GM12878 (cell line): ENCODE measurements at places on chromosomes 5 and 9. TPM values are rescaled to one million over a fixed set of nuclear protein-coding genes. Genes with fewer than 3 reads are reported as not detected.

DNA sequence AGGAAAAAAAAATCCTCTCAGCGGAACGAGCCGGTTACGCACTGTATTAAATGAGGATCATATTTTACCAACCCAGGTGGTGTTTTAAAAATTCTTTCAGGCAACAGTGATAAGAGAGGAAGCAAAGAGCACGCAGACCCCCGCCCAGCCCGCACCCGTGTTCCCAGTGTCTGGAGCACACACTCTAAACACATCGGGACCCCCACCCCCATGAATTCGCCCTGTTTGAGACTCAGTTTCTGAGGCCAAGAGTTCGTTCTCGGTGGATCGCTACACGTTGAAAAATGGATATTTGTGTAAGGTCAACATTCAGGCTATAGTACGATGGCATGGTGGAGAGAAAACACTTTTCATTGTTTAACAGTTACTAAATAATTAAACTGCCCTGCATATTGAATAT is 196.3 kb downstream of the MEF2C start:
- DNase-seq, result no peak

DNA sequence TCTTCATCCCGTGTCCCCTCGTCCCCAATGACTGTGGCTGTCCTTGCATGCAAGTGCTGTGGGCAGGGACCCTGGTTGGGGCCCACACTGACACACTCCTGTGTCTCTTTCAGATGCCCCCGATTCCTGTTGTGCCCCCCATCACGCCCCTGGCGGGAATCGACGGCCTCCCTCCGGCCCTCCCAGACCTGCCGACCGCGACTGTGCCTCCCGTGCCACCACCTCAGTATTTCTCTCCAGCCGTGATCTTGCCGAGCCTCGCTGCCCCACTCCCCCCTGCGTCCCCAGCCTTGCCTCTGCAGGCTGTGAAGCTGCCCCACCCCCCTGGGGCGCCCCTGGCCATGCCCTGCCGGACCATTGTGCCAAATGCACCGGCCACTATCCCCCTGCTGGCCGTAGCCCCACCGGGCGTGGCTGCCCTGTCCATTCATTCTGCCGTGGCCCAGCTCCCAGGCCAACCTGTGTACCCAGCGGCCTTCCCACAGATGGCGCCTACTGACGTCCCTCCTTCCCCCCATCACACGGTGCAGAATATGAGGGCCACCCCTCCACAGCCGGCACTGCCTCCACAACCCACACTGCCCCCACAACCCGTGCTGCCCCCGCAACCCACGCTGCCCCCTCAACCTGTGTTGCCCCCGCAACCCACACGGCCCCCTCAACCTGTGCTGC is 75.0 kb downstream of the WNK2 start:
- DNase-seq, result no peak

DNA sequence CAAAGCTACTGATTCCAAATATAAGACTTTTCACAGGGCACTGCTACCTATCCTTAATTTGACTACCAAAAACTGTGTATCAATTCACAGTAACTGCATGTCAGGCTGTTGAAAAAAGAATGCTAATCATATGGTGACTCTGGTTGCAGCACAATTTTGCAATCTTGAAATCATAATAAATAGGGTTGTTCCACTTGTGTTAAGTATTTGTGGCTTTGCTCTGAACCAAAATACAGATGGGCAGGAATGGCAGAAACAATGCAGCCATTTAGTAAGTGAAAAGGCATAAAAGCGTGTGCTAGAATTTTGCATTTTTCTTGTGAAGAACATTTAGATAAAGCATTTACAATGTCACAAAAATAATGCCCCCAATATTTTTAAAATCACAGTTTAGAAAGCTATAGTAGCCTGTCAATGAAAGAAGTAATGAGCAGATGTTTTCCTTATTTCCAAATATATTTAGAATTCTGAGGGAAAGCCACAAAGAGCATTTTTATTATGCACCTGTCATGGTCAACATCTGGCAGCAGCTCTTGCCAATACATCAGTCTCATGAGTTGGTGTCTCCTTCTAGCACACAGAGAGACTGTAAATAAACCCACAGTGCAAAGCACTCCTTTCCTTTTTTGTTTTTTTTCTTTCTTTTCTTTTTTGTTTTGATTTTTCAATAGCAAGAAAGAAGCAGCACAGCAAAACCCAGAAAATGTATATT is 54.8 kb upstream of the PAM start:
- no peak for DNase-seq

DNA sequence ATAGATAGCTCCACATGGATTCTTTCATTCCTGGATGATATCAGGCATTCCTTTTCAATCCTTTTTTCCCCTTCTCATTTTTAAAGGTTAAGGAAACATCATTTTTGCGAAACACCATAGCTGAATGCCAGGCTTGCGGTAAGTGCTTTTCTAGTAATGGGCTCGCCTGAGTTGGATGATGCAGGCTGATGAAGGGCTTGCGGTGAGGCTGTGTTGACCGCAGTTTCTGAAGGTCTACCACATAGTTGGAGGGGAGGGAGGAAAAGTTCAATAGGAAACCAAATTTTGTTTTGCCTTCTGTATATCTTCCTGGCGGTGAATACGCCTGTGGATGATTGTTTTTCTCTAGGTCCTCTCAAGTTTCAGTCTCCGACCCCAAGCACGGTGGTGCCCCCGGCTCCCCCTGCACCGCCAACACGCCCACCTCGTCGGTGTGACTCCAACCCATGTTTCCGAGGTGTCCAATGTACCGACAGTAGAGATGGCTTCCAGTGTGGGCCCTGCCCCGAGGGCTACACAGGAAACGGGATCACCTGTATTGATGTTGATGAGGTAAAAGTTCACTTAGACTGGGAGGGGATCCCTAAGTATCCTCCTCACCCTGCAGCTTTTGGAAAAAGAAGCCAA is 24.3 kb downstream of the THBS4 start:
- no peak for DNase-seq

Gene CNTFR
- not detected in 2 replicates for total RNA-seq

Gene PCDHGA9
- 0.54 and 0.56 TPM in 2 replicates for total RNA-seq

Gene RARS1
- total RNA-seq, result 92.7 and 102 TPM in 2 replicates

Gene TMEM8B
- 7.4 and 7.6 TPM in 2 replicates for total RNA-seq
